Stimulated activated CD8-positive, alpha-beta memory T cell treated with anti-CD3 and anti-CD28 coated beads, Interleukin-4, amount 100 ng/mL, for 4 hours (primary cell): ENCODE measurements at places on chromosomes 2 and 18.

DNA sequence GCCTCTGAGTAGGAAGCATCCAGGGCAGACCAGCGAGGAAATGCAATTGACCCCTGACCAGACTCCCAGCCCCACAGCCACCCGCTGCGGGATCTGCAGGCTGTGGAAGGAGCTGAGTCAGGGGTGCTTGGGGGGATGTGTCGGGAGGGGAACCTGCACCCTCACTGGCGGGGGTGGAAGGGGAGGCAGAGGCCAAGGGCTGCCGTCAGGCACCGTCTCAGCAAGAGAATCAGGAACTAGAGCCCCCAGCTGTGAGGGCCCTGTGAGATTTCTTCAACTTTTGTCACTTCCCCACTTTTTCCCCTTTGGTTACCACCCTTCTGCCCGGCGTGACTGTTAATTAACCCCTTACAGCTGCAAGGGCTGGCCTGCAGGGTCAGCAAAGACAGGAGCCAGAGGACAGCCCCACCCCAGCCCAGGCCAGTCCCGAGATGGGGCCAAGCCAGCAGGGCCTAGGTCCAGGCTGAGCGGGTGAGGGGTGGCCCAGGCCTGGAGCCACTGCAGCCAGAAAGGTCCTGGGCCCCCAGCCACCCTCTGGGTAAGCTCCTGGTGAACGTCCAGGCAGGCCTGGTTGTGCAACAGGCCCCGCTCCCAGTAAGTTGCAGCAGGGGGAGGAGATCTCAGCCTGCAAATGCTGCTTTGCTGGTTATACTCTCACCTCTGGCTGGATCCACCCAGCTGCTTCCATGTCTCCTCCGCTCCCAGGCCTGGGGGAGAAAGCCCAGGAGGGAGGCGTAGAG is 147.0 kb upstream of the ID2 start:
- DNase-seq, result no peak

DNA sequence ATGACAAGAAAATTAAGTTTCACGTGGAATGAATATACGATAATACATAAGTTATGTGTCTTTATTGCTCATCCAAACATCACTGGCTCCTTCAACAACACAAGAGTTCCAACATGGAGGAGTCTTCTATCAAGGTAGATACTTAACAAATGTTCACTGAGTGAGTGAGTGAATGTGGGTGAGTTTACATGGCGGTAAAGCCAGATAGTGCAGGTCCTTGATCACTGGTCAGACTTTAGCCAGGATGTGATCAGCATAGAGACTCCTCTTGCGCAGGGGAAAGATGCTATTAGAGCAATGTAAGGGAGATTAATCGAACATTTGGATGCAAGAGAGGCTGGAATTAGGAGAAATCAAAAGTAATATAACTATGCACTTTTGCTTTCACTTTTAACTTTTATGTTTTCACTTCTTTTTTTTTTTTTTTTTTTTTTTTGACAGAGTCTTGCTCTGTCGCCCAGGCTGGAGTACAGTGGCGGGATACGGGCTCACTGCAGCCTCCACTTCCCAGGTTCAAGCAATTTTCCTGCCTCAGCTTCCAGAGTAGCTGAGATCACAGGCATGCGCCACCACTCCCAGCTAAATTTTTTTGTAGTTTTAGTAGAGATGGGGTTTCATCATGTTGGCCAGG is 249.0 kb upstream of the ID2 start:
- DNase-seq, result no peak

- DNase-seq, result no peak
Observed at GRCh38 chr2:65661980-65662653, 229.7 kb upstream of the SPRED2 start.

DNA sequence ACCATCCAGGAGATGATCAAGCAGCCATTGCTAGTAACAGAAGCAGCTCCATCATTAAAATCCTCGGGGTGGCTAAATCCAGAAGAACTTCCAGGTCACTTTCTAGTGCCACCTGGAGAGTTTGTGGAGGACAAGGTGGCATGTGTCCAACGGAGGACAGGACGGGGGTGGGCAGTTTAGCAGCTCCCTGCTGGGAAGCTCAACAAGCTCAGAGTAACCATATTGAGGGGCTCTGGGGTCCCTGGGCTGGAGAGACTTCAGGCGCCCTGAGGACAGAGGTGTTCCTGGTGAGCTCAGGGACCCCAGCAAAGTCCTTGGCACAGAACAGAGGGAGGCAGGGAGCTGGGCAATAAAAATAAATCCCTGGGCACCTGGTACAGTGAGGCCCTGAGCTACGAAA is 140.0 kb upstream of the FHL2 start:
- DNase-seq, result no peak

DNA sequence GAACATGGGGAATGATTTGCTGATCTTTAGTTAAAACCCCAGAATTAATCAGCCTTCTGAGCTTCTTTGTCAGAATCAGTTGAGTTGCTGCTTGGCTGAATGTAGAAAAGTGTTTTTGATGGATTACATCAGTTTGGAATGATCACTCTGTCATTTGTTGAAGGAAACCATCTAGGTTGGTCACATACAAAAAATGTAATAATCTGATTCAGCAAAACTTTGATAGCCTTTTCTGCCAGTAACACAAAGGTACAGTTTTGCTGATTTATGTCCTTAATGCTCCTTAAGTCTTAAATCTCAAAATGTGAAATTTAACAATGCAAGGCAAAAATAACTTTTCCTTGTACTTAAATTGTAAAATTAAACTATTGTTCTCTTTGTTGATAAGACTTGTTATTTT is 74.3 kb downstream of the GALNT13 start:
- DNase-seq, result no peak

DNA sequence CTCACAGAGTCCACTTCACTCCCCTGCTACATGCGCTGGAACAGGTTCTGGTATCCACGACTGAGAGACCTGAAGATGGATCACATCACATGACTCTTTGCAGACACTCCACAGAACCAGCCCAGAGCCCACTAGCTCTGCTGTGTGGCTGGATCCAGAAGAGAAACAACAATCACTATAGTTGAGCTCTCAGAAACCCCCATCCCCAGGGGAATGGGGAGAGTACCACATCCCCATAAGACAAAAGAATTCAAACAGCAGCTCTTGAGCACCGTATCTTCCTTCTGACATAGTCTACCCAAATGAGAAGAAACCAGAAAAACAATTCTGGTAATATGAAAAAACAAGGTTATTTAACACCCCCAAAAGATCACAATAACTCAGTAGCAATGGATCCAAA is 76.4 kb downstream of the ZSWIM2 start:
- no peak for DNase-seq

DNA sequence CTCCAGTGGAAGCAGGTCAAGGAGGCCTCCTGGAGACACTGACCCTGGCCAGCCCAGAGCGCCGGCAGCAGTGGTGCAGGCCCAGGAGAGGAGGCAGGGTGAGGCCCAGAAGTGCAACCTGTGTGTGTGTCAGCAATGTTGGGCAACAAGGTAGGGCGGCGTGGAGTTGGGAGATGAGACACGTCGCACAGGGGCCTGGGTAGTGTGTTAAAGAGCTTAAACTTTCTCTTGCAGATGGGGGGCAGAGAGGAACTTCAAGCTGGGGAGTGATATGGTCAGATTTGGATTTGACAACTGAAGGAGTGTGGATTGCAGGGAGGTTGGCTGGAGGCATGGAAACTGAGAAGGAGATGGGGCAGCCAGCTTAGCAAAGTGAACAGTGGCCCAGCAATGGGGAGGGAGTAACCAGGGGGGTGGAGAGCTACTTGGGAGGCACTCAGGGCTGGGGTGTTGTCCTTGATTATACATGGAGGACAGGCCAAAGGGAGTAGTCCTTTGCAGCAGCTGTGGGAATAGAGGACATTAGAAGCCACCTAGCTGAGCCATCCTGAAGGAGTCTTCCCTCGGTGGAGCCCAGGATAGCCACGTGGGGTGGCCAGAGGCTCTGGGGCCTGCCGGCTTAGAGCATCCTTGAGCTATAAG is 278.6 kb upstream of the HS6ST1 start:
- no peak for DNase-seq

- DNase-seq, result no peak
Observed at GRCh38 chr2:208356846-208357574, 49.6 kb upstream of the PTH2R start.

GRCh38 chr2:48952143-48952542 is 196.6 kb upstream of the LHCGR start:
- DNase-seq, result no peak

DNA sequence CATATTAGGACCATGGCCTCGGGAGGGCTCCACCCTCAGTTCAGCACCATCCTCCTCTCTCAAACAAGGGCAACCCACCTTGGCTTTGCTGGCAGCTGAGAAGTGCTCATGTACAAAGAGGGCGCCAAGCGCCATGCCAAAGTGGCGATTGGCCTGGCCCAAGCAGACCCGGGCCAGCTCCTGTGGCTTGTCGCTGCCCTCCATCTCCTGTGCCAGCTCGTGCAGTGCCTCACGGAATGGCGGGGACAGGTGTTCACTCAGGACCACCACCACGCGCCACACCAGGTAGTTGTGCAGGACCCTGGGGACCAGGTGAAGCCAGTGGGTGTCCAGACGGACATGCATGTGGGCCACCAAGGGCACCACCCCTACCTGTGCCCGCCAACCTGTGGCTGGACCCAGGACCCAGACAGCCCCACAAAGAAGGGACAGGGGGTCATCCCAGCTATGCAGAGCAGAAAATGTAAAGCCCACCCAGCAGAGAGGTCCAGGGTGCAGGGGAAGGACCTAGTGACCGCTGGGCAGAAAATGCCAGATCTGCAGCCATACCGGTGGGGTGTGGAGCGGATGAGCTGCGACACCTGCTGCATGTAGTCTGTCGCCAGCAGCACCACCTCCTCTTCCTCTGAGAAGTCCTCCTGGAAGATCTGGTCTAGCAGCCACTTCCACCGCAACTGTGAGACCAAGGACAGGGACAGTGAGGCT is 3.6 kb downstream of the ECEL1 start:
- no peak for DNase-seq

GRCh38 chr2:185441486-185442005 is 297.1 kb upstream of the FSIP2 start:
- DNase-seq, result no peak

DNA sequence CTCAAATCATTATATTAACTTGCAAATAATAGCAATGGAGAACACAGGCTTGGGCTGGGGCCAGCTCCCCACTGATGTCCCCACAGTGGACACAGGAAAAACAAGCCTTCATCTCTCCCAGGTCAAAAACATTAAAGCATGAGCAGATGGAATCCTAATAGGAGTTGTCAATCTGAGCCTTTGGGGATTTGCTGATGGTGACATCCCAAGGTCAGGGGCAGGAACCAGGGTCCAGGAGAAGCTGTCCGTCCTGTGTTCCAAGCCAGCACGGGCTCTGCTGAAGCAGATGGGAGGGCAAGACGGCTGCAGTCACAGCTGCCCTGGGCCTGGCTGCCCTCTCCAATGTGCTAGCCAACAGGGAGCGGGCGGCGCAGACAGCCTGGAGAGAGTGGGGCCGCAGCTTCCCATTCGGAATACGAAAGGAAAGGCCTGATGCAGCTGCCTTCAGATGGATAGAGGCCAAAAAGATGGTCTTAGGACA is 135.5 kb downstream of the NDUFA10 start:
- no peak for DNase-seq

DNA sequence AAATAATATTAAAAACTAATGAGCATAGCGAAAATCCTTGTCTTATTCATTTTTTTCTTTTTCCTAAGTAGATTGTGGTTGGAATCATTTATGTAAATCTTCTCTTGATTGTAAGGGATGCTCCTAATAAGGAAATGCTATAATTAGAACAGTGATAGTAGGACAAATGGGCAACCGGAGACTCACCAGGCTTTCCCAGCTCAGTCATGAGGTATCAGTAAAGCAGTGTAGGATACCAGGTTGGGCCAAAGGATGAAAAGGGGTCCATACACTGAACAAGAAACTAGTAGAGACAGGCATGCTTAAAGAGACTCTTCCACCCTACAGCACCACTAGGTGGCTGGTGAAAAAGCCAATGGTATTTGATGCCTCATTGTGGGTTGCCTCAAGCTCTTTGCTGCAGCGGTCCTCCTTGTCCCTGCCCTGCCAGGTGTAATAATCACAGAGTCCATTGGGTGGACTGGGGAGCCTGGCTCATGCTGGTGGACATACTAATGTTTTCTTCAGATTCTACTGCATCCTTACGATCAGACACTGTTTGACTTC is 71.4 kb upstream of the FAM98A start:
- DNase-seq, result no peak

DNA sequence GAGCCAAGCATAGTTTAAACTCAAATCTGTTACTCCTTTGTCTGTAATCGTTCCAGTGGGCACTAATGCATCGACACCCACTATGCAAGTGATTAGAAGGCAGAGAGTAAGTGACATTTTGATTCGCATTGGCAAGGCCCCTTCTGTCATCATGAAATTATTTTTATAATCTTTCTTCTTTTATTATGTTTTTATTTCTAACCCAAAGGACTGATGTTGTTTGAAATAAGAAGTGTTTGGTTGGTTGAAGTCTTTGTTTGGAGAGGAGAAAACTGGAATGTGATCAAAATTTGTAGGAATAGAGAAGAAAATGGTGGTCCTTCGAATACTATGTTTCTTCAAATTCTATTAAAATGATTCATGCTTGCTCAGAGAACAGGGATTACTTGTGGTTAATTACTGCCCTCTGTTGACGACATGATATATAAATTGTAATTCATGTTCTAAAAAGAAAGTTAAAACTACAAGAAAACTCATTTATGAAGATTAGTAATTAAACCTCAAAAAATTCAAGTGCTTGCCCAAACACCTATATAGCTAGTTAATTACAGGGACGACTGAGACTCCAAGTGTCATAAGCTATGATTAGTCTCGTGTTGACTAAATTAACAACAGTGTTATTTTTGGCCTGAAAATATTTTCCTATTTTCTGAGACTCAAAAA is 26.4 kb upstream of the TFPI start:
- DNase-seq, result no peak

- no peak for DNase-seq
Observed at GRCh38 chr2:69450735-69451416, 13.6 kb upstream of the NFU1 start.

GRCh38 chr18:74563999-74564398 is 29.7 kb downstream of the CNDP1 start:
- no peak for DNase-seq

DNA sequence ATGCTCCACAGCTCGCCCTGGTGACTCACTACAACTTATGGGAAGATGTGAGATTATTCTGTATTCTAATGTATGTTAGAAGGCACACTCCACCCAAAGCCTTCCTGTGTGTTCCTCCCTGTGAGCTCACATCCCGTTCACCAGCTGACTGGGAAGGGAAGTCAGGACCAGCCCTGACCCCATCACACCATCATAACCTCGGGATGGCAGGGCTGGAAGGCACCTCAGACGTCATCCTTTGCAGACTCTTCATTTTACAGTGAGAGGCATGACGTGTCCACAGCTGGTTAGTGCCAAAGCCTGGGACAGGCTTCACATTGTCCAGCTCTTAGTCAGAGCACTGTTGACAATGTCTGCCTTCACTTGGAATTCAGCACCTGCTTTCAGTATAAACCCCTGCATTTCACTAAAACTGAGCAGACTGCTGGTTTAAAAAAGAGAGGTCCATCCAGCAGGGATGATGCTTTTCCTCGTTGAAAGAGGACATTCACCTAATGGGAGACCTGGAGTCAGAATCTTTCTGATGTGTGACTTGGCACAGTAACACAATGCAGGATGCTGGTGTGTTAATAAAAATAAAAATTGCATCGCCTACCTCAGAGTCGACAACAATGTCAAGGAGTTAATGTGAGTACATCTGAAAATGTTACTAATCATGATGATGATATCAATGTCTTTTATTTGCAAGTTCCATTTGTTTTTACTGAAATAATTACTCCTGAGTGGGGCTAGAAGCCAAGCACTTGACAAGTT is 418.0 kb upstream of the TNP1 start:
- no peak for DNase-seq
